NCI-H226 (cell line): ENCODE measurements at places on chromosomes 1 and 21.

GRCh38 chr1:224506141-224506814, 71.7 kb upstream of the WDR26 start:
- DNase-seq = no peak

- DNase-seq = no peak
Observed at GRCh38 chr1:63023171-63023570, 239.2 kb downstream of the ATG4C start.

- no peak for DNase-seq
Observed at GRCh38 chr1:67429528-67430357, 459 bp downstream of the SERBP1 start.

- DNase-seq = no peak
Observed at GRCh38 chr1:224539971-224540370, 76.1 kb upstream of the CNIH3 start.

DNA sequence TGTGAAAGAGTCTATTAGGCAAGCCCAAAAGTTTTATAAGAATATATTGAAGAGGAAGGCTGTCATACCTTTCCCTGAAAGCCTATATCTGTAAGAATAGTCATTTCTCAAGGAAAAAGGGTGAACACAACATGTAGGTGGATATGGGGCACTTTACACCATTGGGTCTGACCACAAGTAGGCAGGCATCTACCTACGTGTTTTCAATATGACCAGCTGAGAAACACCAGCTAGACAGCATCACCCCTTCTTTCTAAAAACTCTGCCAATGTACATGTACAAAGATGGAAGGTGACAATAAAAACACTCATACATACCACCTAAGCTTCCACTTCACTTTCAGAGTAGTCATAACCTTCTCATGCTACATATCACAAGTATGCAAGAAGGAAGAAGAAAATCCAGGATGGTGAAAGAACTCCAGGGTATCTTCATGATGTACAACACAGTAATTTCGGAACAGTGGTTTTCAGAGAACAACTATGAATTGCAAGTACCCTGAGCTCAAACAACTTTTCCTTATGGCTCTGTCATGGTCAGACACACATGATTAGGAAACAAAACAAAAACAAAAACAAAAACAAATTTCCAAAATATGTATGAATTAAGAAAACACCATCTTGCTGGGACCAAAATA, 98.5 kb upstream of the ADGRL2 start:
- no peak for DNase-seq

- DNase-seq = no peak
Observed at GRCh38 chr1:109306832-109307273, at the start of gene MYBPHL. TSS of gene MYBPHL (minus strand) at chr1:109307011. CDS start at chr1:109306991, 20 bp downstream.

DNA sequence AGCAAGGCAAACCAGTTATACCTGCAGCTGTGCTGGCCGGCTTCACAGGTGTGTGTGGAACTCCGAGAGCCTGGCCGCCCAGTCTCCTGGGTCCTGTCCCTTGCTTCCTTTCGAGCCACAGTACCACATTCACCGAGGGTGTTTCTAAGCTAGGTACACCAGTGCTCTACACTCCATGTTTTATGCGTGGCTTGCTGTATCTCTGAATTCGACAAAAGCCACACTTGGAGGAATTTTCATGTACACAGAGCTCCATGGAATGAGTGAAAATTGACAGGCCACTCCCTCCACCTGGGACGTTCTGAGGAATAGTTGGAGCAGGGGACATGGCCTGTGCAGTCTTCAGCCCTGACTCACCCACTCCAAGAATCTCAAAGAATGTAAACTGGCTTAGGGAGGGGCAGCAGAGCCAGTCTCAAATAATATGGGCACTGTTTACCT, 14.0 kb downstream of the ETS2 start:
- peak; percentile 73 for DNase-seq

- no peak for DNase-seq
Observed at GRCh38 chr1:53288002-53288789, 39.7 kb downstream of the LRP8 start.

- peak; percentile 23 for DNase-seq
Observed at GRCh38 chr21:26806801-26807295, 38.4 kb downstream of the ADAMTS1 start.

DNA sequence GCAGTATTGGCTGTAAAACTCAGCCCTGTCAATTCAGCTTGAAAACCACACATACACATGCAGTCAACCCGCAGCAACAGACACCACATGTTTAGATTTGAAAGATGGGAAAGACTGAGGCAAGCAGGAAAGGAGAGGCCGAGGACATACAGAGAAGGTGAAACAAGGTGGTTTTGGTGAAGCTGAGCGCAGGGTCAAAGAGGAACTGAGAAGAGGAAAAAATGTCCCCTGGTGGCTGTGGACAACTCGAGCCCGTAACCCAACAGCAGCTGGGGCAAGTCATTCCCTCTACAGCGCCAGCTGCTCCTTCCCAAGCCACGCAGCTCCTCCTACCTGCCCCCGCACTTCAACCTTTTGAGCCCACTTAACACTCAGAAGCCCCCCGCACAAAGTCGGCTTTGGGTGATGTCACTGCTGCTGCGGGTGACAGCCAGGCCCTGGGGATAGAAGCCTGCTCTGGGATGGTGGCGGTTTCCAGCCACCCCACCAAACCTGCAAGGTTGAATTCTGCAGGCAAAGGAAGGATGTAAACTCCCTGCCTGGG, 63.0 kb downstream of the KCNN3 start:
- no peak for DNase-seq

DNA sequence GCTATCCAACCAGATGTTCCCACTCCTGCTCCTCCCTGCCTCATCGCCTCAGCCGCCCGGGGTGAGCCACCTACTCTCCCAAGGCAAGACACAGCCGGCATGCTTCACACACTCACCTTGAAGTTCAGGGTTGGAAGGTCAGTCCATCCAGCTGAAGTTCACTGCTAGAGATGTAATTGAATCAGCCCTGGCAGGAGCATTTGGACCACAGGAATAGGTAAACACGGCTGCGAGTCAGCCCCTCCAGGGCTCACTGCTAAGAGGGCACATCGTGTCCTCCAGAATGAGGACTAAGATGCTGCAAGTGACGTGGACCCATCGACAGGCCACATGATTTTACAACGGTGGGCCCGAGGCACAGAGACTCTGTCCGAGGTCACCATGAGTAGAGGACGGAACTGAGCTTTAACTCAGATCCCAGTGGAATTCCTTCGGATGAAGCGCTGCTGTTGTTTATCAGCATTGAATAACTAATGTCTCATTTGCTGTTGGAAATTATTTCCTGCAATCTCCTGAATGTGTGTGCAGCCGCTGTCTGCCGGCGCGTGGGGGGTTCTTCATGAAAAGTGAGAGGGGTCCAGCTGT, 41.9 kb downstream of the RSPH1 start:
- no peak for DNase-seq

GRCh38 chr1:207518608-207519236, 22.8 kb downstream of the CR1 start:
- no peak for DNase-seq

DNA sequence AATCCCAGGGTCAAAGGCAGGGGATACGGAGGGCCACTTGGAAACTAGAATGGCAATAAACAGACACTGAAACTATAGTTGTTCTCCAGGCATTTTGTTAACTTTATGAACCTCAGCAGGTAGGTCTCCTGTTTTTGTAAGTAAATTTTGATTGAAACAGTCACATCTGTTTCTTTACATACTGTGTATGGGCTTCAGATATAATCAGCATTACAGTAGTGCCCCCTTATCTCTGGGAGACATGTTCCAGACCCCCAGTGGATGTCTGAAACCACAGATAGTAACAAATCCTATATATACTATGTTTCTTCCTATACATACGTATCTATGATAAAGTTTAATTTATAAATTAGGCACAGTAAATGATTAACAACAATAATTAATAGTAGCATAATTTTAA, 11.5 kb downstream of the STIL start:
- no peak for DNase-seq

DNA sequence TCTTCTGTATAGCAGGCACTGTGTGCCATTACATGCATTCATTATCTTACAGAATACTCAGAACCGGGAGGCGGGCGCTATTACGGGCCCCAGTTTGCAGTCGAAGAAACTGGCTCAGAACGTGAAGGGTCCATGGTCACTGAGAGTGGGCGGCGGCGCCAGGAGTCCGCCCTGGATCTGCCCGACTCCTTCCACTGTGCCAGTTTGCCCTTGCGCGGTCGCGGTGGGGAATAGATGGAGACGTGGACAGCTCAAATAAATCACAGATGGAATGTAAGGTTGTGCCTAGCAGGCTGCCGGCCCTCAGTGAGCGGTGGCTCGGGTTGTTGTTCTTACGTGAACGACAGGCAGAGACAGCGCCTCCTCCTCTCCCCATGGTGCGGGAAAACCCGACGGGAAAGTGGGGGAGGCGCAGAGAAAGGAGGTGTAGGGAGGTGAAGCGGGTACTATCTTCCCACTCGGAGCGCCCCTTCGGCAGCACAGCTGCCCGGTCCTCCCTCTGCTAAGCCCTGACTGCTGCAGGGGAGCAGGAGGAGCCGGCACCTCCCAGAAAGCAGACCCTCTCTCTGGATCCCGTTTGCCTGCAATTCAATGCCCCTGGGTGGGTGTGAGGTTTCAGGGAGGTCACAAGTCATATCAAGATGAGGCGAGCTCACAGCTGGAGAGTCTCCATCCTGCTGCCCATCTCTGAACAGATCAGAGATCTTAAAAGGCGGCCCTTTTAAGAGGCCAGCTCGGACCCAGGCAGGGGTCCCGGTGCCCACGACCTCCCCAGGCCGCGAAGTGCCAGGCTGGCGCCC, 1.1 kb downstream of the COL9A2 start:
- DNase-seq = no peak

DNA sequence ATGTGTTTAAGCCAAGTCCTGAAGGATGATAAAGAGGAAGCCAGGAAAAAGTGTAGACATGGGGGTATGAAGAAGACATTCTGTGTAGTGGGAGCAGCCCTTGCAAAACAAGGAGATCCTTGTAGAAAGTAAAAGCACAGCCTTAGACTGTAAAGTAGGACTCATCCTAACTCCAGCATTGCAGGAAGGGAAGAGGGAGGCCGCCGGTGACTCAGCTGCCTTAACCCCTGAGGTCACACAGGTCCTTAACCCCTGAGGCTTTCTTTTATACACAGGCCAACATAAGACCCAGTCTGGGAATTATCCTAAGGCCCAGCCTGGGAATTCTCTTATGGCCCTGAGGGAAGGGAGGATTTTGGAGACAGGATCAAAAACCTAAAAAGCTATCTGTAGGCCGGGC, 18.0 kb downstream of the PGM1 start:
- no peak for DNase-seq

- no peak for DNase-seq
Observed at GRCh38 chr1:172629638-172630037, 29.3 kb upstream of the FASLG start.

GRCh38 chr1:157219182-157219581, 81.0 kb upstream of the ETV3 start:
- DNase-seq = no peak

DNA sequence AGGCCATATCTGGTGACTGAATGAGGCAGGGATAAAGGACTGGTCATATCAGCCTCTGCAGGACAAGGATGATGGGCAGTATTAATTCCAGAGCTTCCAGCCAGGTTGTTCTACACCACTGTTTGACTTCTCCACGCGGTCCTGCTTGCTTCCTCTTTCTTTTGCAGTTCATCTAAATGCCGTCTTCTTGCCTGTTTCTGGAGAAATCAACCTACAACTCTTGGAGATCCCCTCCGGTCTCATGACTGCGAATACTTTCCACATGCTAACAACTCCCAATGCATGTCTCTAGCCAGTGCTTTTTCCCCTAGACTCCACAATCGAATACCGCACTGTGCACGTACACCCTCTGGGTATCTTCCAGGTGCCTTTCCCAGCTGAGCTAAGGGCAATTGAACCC, 14.1 kb upstream of the TIAM1 start:
- no peak for DNase-seq

DNA sequence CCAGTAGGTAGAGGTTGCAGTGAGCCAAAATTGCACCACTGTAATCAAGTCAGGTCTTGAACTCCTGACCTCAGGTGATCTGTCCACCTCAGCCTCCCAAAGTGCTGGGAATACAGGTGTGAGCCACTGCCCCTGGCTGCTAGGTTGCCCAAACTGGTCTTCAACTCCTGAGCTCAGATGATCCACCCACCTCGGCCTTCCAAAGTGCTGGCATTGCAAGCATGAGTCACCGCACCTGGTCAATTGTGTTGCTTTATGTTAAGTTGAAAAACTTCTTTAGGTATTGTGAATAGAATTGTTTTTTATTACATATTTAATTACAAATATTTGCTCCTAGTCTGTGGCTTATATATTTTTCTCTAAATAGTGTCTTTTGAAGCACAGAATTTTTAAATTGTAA, 80.5 kb downstream of the PRKAB2 start:
- no peak for DNase-seq

GRCh38 chr21:17491716-17492414, 21.0 kb upstream of the CXADR start:
- DNase-seq = peak; percentile 94

DNA sequence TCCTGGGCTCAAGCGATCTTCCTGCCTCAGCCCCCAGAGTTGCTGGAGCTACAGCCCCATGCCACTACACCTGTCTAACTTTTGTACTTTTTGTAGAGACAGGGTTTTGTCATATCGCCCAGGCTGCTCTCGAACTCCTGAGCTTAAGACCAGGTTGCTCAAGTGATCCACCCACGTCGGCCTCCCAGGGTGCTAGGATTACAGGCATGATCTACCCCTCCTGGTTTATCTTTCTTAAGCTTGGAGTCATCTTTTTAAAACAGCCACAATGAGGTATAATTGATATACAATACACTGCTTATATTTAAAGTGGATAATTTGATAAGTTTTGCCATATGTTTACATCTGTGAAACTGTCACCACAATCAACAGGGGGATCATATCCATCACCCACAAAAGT, 25.4 kb upstream of the WDR26 start:
- no peak for DNase-seq

DNA sequence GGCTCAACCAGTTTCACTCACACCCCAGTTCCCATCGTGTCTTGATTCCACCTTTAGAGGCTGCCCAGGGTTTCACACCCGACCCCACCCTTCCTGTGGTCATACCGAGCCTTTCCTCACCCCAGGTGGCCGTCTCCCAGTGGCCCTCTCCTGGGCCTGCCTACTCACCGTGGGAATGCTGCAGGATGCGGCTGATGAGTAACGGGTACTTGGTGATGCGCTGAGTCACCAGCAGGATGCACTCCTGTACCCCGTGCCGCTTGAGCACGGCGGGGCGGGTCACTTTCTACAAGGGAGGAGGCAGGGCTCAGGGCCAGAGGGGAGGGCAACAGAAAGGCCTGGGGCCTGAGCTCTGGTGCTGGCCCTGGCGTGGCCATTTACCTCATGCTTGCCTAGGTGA, 16.4 kb downstream of the ARHGEF2 start:
- DNase-seq = peak; percentile 99

GRCh38 chr1:89363196-89363595, 663 bp upstream of the GBP6 start:
- DNase-seq = no peak
